NCI-H1417 treated with DMSO at 0.1 percent for 48 hours (cell line): ENCODE measurements at places on chromosomes 2 and 18.

DNA sequence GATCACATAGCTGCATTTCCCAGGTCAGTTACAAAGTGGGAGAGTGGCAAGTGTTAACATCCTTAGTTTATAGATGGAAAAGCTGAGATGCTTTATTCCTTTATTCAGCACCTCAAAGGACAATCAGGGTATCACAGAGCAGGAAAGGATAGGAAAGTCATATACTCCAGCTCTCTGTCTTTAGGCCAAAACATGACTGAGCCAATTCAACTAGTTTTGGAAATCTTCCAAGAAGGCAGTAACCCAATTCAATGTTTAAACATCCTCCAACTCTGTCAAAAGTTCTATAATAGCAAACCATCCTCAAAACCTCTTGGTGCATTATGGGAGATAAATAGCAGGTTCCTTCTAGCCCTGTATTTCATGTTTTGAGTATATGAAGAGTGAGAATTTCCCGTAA lies 25.2 kb downstream of the CASP8 start:
- no peak for DNase-seq

GRCh38 chr2:154698721-154699574 lies 453 bp downstream of the KCNJ3 start:
- no peak for DNase-seq

DNA sequence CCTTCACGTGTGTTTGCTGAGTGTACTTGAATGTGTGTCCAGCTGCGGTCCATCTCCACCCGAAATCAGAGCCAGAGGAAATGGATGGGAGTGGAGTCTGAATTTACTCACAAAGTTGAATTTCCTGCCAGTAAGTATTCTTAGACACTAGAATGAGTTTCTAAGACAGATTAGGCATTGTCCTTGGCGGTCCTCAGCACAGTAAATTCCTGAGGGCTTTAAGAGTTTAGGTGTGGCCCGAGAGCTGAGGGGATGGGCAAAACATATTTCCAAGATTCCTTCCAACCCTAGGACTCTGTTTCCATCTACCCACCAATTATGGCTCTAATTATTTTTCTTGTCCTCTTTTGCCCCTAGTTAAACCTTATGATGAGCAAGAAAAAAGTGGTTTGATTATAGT lies 90.3 kb upstream of the PHLPP1 start:
- DNase-seq, result no peak

DNA sequence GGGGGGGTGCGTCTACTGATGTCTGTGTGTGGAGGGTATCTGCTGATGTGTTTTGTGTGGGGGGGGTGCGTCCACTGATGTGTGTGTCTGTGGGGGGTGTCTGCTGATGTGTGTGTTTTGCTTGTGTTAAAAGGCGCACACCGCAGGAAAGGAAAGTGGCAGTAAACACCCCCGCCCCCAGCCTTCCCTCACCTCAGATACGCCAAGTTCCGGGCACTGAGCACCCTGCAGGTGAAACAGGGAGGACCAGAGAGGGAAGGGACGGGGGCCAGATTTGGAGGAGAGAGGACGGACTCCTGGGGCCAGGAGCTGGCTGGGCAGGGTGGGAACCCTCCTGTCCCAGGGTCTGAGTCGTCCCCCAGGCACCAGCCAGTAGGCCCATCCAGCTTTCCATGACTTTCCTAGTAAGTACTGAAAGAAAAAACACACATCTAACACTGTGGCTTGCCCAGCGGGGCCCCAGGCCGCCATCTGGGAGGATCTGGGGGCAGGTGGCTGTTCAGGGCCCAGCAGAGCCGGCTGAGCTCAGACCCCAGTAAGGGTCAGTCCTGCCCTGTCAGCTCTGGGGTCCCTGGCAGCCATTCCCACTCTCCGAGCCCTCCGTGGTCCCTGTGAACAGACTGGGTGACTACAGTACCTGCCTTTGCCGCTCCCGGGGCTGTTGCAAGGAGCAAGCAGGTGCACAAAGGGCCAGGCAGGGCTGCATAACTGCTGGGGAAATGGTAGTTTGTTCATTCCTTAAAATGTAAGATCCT lies 126.9 kb downstream of the NFATC1 start:
- DNase-seq, result no peak

DNA sequence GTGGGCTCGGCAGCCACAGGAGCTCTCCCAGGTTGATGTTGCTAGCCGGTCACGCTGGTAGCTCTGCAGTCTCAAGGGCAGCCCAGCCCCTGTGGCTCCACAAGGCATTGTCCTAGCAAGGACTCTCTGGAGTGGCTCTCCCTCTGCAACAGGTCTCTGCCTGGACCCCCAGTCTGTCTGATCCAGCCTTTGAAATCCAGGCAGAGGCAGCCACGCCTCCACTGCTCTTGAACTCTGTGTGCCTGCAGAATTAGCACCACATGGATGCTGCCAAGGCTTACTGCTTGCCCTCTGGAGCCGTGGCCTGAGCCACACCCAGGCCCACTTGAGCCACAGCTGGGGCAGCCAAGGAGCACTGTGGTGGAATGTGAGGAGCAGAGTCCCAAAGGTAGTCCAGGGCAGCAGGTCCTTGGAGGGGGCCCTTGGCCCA lies 43.0 kb upstream of the FAHD2A start:
- no peak for DNase-seq

- no peak for DNase-seq
Observed at GRCh38 chr18:69936191-69936558, 11.5 kb downstream of the CD226 start.

GRCh38 chr18:42807887-42808286 lies 307.6 kb downstream of the RIT2 start:
- DNase-seq, result no peak

DNA sequence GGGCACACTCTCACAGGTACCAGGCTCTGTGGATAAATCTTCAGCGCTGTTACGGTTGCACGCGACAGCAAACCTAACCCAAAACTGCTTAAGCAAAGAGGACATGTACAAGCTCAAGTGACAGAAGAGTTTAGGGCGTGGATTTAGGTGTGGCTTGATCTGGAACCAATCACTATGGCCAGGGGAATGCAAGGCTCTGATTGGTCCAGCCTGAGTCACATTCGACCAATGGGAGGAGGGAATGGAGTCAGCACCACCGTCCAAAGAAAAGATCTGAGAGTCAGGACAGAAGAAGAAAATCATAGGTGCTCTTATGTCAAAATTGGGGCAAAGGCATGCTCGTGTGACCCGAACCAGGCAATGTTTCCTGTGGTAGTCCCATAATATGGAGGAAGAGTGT lies 139.0 kb downstream of the TRIM43 start:
- DNase-seq, result no peak

DNA sequence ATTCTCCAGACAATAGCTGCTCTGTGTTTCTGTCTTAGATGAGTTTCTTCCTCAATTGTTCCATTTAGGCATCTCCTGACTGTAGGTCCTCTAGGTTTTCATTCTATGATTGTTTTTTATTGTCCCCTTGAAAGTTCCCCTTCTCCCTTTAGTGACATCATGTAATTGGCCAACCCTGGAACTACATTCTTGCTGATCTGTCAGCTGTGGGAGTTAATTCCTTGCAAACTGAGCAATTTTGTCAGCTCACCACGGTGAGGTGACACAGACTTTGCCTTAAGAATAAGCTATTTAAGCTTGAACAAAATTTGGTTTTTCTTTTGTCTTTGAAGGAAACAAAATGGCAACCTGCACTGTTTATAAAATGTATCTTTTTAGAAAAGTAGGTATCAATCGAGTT lies 95.9 kb downstream of the TXNL1 start:
- no peak for DNase-seq

DNA sequence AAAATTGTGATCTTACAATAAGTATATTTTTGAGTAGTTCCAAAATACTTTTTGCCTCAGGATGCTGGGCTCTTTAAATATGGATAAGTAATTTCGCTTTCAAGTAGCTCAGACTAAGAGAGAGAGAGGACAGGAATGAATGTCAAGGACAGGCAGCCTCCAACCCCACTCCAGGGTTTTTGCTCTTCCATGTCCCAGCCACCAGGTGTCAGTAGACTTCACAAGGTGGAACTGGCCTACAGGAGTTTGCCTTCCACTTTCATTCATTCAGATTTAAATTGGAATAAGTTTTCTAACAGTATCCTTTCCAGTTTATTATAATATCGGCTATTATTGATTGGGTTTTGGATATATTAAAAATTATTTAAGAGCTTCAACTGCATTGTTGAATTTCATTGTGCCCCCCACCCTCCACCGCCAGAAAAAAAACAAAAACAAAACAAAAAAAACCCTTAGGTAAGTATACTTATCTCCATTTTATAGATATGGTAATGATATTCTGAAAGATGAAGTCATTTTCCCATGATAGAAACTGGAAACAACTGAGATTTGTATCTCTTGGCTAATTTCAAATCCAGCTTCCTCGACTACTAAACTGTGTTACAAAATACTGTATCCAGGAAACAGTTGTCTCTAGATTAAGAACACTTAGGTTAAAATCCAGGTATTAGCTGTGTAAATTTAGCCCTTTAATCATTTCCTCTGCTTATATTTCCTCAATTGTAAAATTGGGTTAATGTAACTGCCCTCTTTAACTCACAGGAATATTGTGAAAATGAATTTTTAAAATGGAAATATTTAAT lies 793.1 kb downstream of the ERBB4 start:
- DNase-seq, result peak; percentile 14

- DNase-seq, result no peak
Observed at GRCh38 chr18:23230686-23231085, 95.4 kb downstream of the CABLES1 start.

DNA sequence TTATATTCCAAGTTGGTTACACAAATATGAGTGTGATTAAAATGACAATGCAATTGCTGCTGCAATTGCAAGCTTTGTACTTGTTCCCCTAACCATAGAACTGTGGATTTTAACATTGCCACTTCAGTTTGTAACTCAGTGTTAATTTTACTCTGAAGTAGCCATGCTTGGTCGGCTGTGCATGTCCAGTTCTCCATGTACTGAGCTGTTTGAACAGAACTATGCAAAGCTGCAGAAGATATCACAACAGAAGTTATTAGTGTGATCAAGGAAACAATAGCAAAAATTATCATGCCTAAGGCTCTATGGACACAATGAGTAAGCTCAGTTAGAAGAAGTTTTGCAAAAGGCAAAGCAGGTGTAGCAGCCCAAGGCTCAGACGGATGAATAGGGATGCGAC lies 45.3 kb downstream of the CXCR4 start:
- no peak for DNase-seq

- DNase-seq, result no peak
Observed at GRCh38 chr2:190254063-190254850, 65.4 kb downstream of the HIBCH start.

DNA sequence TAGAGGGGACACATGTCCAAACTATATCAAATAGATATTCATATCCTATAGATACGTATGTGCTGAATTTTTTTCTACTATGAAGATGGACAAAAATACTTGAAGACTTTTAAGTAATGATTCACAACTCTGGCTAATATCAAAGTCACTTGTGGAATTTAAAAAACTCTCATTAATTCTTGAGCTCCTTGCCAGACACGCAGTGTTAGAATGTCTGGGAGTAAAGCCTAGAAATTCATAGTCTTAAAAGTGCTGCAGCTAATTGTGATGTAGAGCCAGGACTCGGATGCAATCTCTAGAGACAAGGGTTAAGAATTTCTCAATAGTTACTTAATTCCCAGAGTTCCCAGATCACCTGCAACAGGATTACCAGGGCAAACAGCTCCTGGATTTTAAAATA lies 107.4 kb downstream of the ARL6IP6 start:
- no peak for DNase-seq

- DNase-seq, result no peak
Observed at GRCh38 chr2:235468978-235469655, 24.7 kb upstream of the AGAP1 start.

DNA sequence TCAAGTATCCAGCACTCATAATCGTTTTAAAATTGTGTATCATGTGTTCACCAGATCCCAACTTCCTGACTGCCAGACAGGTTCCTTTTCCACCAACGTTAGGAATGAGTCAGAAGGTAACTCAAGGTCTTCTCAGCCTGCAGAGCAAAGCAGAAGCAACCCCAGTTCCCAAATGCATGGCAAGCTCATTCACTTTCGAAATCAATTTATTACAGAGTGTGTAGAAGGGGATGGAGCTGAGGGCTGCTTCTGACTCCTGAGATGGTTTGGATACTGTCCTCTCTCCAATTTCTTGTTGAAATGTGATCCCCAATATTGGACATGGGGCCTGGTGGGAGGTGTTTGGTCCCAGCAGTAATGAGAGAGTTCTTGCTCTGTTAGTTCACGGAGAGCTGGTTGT lies 114.5 kb downstream of the PIEZO2 start:
- DNase-seq, result no peak

DNA sequence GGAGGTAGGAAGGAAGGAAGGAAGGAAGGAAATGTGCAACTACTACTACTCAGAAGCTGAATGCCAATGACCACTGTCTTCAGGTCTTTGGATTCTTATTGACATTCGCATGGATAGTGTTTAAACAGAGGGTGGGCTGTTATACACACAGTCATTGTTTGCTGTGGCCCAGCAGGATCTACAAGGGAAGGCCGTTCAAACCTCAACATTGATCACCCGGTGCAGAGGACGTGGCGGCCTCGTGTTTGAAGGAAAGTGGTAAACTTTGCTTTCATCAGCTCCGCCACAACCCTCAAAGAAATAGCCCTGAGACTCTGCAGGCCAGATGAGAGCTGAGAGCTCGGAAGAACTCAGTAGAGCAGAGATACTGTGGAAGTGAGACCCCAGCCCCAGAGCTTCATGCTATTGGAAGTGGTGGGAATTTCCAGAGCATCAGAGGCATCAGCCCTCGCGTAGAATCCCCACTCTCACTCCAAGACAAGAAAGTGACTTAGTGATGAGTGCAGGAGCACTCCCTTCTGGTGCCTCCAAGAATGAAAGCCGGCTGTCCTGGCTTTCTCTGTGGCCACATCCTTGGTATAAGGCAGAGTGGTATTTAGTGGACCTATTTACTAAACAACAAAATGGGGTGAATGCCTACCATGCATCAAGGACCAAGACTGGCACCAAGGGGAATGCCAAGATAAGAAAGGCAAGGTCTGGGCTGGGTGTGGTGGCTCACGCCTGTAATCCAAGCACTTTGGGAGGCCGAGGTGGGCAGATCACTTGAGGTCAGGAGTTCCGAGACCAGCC lies 10.1 kb upstream of the ROCK2 start:
- DNase-seq, result no peak

DNA sequence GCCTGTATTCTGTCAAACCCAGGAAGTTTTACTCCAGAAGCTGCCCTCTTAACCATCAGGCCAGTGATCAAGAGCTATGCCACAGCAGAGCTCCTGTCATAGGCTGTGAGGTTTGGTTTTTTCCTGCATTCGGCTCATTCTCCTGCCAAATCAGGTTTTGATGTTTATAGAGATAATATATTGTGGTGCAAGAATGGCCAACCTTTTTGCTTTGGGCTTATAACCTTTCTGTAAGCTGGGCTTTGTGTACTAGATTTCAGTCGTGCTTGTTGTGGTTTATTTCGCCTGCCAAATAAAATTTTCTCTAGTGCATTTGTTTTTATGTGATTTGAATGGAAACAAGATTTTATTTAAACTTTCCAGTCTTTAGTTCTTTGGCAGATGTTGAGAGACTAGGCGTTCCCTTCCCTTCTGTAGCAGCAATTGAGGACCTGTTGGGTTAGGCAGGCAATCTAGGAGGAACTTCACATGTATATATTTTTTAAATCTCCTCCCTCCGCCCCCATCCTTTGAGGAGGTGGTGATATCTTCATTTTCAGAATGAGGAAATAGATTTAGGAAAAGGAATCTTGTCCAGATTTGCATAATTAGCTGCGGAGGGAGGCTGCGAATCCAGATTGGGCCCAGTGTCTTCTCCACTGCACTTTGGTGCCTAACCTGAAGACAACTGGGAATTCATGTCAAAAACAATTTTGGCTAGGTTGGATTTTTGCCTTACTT lies 2.6 kb downstream of the KDM3A start:
- no peak for DNase-seq
